Aorta (tissue), 5 donors: ENCODE measurements at places on chromosomes 7 and 10.
A peak's percentile ranks its signal among the peaks of the same experiment; 100 is the strongest.

DNA sequence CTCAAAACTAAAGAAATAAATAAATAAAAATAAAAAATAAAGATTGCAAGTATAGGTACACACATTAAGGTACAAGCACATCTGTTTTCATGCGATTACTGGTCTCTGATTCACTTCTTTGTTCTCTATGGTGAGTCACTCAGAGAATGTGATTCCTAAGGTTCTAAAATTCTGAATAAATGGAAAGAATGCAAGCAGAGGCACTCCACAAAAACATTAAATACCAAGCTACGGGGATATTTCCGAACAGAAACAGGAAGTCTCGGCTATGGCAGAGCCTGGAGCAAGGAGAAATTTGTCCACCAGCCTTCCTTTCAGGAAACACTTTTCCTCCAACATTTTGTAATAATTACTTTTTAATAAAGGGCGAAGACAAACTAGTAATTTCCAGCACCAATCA, 1.4 kb downstream of the VOPP1 start:
- no peak for DNase-seq
- no peaks in the 10 kb centered on the region for H3K27me3 ChIP-seq
- H3K27ac ChIP-seq: peak overlapping the region; percentile 23
- no peaks in the 10 kb centered on the region for H3K36me3 ChIP-seq

DNA sequence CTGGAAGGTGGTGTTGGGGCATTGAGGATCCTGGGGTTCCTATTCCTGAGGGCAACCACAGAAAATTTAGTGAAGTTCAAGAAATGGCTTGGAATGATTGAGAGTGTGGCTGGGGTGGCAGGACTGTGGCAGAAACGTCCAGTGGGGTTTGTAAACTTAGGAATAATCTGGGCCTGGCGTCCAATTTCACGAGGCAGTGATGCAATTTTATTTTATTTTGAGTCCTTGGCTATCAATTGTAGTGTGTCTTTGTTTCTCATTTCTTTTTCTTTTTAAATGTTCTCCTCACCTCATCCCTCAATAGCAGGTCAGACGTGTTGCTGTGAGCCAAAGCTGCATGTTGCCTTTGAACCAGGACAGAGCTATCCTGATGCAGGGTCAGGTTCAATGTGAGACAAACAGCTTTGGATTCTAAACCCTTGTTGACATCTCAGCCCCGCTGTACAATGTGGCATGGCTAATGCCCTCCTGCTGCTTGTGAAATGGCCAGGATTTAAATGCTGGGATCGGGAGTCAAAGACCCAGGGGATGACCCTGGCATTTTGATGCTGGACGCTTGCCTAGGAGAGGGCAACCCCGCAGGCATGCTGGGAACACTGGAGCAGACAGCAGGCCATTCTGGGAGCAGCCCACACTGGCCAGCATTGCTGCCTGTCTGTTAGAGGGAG, 64.8 kb downstream of the RBM20 start:
- no peaks in the 10 kb centered on the region for H3K27me3 ChIP-seq
- no peaks in the 10 kb centered on the region for H3K36me3 ChIP-seq
- H3K4me1 ChIP-seq: peaks cover 3% of the 10 kb centered on the region
- H3K27ac ChIP-seq: no peak overlapping the region

DNA sequence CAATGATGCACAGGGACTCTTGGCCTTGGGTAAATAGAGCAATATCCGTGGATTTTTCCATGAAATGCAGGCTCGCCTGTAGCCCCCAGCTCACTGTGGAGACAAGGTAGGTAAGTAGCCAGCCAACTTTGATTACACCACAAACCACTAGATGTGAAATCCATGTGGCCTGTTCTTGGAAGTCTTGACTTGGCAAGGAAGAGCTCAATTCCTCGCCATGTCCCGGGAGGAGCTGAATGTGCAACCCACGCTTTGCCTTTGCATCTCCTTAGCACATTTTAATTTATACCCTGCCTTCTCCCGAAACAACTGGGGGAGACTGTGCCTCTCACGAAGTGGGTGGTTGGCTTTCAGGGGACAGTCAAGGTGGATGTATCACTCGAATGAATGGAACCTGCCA, 347.7 kb upstream of the MKI67 start:
- no peaks in the 10 kb centered on the region for H3K4me1 ChIP-seq
- no peak overlapping the region for H3K27ac ChIP-seq
- no peak overlapping the region for H3K4me3 ChIP-seq
- H3K27me3 ChIP-seq: no peaks in the 10 kb centered on the region
- no peak for DNase-seq
- no peaks in the 10 kb centered on the region for H3K36me3 ChIP-seq

GRCh38 chr7:98038731-98039130, 48.7 kb upstream of the OCM2 start:
- H3K36me3 ChIP-seq: no peaks in the 10 kb centered on the region
- DNase-seq: no peak
- H3K4me1 ChIP-seq: no peaks in the 10 kb centered on the region
- H3K27ac ChIP-seq: no peak overlapping the region
- peak overlapping the region; percentile 34 for H3K4me3 ChIP-seq

DNA sequence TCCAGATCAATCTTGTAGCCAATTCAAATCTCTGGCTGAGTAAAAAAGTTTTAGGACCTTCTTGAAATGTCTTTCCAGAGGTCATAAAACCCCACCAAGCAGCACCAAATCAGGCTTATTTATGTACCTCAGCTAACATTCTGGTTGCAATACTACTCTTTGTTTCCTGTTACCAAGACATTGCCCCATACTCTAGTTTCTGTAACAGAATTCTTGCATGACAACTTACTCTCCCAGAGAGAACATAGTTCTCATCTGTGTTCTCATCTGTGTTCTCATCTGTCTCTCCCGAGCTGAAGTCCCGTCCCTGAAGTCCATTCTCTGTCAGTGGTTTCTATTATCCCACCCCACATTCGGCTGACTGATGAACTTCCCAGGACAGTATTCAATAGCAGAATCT, 1285.1 kb downstream of the XPNPEP1 start:
- no peaks in the 10 kb centered on the region for H3K4me1 ChIP-seq
- H3K27me3 ChIP-seq: no peaks in the 10 kb centered on the region
- no peak overlapping the region for H3K4me3 ChIP-seq
- no peak overlapping the region for H3K27ac ChIP-seq

DNA sequence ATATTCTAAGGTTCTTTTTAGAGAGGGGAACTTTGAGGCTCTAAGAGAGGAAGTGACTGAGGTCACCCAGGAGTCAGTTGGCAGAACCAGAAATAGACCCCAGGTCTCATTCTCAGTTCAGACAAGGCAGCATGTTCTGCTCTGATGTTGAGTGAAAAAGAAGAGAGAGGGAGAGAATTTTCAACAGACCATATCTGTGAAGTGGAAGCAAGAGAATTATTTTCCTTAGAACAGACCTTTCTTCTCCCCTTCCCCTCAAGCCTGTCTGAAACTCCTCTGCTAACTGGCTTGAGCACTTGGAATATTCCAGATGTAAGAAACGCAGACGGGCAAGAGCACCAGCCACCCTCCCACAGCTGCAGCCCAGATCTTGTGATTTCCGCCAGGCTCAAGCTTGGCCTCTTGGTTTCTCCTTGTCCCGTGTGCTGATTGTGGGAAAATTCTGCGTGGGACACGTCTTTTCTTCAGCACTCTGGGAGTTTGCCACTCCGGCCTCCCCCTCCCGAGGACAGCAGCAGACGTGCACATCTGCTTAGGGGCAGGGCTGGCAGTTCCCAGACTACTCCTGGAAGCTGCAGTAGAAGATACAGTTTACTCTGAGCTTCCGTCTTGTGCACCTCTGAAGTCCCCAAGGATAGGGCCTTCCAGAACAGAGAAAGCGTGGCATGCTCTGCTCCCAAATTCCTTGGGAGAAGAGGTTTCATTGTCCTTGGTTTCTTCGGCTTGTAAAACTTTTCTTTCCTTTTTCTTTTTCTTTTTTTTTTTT, 22.7 kb upstream of the IKZF1 start:
- no peaks in the 10 kb centered on the region for H3K27me3 ChIP-seq
- no peak overlapping the region for H3K4me3 ChIP-seq
- H3K27ac ChIP-seq: no peak overlapping the region
- DNase-seq: no peak

GRCh38 chr10:112821663-112822062, 128.4 kb upstream of the TCF7L2 start:
- no peak overlapping the region for H3K4me3 ChIP-seq
- H3K4me1 ChIP-seq: no peaks in the 10 kb centered on the region
- H3K36me3 ChIP-seq: no peaks in the 10 kb centered on the region
- H3K27ac ChIP-seq: no peak overlapping the region
- no peaks in the 10 kb centered on the region for H3K27me3 ChIP-seq

DNA sequence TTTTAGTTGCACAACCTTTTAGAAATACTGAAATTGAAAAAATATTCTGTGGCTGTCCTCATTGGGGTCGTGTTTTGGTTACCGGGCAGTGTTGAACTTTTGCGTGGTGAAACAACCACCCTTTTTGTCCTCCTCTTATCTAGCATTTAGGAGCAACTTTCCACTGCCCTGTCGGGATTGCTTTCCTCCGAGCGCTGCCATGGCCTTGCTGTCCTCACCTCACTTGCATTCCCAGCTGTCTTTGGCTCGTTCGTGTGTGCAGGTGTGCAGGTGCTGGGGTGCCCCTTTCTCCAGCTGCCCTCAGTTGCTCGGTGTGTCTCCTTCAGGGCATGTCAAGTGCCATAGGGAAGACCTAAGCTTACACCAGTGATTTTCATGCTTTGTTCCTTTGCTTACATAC, 116.9 kb upstream of the GJD4 start:
- H3K27ac ChIP-seq: no peak overlapping the region
- H3K4me3 ChIP-seq: no peak overlapping the region
- no peaks in the 10 kb centered on the region for H3K36me3 ChIP-seq
- no peak for DNase-seq
